ENCODE measurements at places on chromosomes 5 and 9. TPM values are rescaled to one million over a fixed set of nuclear protein-coding genes. Genes with fewer than 3 reads are reported as not detected.

- no peak for DNase-seq
Measured at GRCh38 chr5:939368-939767, 46.7 kb downstream of the TRIP13 start.

GRCh38 chr5:172956936-172957335 is 2.3 kb upstream of the RPL26L1 start:
- no peak for DNase-seq

GRCh38 chr9:34069831-34070230 is 21.1 kb upstream of the UBAP2 start:
- no peak for DNase-seq

DNA sequence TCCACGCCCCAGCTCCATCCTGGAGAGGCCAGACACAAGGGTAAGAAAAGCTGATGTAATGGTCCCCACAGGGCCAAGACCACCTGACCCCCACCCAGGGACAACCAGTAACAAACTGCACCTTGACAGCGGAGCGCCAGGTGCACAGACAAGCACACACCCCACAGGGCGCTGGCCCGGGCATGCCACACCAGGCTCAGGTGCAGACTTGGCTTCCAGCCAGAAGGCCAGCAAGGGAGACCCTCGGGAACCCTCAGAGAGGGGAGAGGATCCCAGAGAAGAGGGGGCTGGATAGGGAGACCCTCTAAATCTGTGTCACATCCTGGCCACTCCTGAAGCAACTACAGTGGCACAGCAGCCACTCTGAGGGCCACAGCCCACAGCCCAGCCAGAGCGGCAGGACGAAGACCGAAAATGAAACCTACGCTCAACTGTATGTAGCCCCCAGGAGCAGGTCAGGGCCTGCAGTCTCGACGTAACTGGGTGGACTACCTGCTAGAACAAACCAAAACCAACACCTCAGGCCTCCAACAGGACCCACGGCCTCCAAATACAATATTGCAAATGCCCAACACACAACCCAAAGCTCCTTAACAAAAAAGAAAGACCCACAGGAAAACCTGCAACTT is 18.5 kb downstream of the CAMSAP1 start:
- DNase-seq: no peak

DNA sequence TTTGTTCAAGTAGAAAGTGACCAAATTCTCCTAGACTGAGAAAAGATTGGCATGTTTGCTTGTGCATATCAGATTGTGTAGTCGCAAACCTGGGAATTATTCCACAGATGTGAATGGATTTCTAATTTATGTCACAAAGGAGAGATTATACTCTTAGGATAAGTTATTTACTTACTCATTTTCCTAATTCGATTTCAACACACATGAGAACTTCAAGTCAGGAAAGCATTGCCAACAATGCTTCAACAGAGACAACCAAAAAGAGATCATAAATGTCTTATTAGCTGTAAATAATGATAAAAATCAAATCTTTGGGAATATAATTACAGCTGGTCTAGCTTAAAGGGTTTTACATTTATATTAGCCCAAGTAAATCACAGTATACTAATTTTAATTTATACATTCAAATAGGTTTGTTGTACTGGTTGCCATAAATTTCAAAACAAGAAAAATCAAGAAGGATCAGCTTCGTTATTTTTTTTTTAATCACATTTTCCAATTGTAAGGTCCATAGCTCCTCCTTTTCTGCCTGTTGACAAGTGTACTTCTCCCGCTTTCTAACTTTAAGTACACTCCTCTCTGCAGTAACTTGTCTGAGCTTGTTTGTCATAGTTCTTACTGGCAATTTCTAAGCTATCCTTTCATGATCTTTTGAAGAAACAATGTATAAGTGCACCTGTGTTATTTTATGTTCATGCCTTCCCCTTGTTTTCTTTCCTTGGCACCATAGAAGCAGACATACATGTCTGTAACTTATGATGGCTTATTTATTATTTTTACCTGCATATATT is 246.6 kb downstream of the DEPDC1B start:
- DNase-seq: no peak

DNA sequence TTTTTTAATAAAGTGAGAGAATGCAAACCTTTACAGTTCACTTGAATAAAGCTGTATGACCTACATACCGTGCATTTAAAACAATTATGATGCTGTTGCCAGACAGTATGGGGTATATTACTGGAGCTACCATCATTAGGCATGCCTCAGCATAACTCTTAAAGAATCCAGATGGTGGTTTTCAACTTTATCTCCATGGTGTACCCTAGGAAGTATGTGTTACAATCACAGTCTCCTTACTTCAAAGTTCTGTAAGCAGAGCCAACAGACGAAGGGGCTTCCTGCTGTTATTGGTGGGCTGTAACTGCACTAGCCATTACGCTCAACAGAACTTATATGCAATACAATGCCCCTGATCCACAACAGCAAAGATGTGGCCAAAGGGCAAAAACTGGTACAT is 803.3 kb downstream of the DTWD2 start:
- DNase-seq: no peak

- DNase-seq: no peak
Measured at GRCh38 chr5:50653946-50654345, 12.5 kb upstream of the PARP8 start.

DNA sequence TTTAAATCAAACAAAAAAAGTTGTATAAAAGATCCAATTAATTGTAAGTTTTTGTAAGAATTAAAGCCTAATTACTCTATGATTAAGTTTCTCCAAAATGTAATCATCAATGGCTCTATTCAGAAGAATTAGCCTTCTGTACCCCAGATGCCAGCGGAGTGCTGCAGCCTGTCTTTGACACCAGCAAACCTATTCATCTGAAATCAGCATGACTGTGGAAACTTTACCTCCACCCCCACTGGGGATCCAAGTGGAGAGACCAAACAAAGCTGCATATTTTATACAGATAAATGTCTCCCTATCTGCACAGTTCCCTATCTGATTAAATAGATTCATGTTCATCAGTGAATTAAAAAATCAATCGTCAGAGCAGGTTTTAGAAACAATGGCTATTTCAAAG is 426.8 kb downstream of the KIAA0825 start:
- no peak for DNase-seq

DNA sequence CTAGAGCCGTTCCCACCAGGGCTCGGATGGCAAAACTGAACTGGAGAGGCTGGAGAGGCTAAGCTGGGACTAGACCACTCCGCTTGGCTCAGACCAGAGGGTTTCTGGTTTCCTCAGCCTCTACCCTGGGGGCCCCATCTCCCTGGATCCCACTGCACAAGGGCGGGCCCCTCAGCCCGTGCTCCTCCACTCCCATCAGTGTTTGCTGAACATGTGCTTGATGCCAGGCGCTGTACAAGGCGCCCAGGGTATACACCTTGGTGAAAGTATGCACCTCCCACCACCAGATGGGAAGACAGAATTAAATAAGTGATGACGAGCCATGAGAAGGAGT is 18.0 kb downstream of the GPX3 start:
- DNase-seq: no peak

DNA sequence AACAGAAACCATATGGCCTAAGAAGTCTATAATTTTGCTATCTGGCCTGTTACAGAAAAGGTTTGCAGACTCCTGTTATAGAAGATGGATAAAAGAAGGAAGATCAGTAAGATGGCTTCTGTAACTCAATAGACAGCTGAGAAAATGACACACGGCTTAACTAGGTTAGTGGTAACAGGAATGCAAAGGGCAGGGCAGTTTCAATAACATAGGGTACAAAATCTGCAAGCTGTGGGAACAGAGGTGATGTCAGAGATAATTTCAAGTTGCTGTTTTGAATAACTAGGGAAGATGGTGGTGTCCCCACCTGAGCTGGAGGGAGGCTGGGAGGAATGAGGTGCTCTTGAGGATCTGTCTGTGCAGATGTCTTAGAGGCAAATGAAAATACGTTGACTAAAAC is 106.5 kb downstream of the GLIS3 start:
- DNase-seq: no peak

- no peak for DNase-seq
Measured at GRCh38 chr9:119036969-119037368, 332.3 kb downstream of the BRINP1 start.

DNA sequence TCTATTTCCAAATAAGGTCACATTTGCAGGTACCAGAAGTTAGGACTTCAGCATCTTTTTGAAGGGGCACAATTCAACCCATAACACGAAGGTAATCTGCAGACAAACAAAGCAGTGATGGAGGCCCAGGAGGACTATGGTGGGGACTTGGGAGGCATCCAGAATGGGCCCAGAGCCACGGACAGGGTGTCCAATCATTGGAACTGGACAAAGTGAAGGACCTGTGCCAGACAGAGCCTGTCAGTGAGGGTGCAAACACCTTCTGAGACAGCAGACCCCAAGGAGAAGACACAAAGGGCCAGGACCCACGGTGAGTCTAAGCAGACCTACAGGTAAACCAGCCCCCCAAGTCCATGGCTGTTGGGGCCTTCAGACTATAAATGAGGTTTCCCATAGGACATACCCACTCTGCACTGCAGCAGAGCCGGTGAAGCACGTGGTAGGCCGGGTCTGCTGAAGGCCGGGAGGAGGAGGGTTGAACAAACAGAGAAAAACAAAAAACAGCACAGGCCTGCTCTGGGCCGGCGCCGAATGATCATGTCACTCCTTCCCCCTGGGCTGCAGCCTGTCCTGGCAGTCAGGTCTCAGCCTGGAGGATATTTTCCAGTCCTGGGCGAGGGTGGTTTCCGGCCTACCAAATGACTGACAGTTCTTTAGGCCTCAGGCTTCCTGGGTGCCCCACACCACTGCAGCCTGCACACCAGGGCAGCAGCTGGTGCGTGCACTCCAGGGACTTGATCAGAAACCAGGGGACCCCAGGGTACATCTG is 84.4 kb downstream of the COL23A1 start:
- no peak for DNase-seq

The IPPK gene
- polyA plus RNA-seq: 13.0 TPM

The DNAJC25 gene
- polyA plus RNA-seq: 8.4 TPM
